ENCODE measurements at places on chromosomes 1 and 21.
A peak's percentile ranks its signal among the peaks of the same experiment; 100 is the strongest.

DNA sequence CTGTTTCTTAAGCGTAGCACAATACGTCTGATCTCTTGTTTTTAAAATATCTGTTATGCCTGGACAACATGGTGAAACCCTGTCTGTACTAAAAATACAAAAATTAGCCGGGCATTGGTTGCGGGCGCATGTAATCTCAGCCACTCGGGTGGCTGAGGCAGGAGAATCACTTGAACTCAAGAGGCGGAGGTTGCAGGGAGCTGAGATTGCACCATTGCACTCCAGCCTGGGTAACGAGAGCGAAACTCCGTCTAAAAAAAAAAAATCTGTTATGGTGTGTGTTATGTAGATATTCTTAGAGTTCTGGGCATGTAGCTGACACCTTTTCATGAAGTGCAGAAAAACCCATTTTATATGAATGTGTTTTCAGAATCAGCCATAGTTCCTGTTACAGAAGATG lies 38.2 kb downstream of the RABGAP1L start:
- DNase-seq: no peak

DNA sequence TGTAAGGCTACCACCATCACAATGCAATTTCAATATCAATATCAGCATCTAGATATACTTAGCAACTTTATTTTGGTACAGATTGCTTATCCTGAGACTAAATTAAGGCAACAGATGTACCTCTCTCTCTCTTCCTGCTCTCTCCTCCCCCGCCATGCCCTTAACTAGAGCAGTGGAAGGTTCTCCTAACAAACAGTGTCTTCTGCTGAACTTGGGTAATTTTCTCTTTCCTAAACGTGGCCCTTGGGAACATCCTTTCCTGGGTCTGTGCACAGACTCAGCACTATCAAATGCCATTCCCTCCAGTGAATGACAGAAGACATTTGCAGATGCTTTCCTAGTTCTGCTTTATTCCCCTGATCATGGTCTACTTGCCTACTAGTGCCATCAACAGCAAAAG lies 85.6 kb upstream of the TTC39A start:
- no peak for DNase-seq

- DNase-seq: no peak
Observed at GRCh38 chr1:6538956-6539355, 15.4 kb downstream of the NOL9 start.

GRCh38 chr1:186819563-186819962 lies 9.2 kb upstream of the PLA2G4A start:
- DNase-seq: no peak

GRCh38 chr1:245579881-245580280 lies 425.1 kb downstream of the KIF26B start:
- DNase-seq: no peak

DNA sequence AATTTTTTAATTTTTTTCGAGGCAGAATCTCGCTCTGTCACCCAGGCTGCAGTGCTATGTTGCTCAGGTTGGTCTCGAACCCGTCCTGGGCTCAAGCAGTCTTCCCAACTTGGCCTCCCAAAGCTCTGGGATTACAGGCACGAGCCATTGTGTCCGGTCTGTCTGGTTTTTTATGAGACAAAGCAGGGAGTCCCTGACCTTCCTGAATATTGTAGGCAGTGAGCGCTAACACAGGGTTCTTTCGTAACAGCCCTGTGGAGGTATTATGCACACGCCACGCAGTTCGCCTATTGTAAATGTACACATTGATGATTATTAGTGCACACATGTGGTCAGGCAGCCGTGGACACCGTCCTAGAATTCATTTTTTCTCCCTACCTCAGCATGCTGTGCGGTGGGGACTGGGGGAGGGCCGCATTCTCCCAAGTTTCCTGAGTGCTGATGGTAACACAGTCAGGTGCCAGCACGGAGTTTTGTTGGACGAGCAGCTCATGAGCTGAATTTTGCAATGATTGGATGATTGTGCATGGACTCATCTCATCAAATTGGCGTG lies 19.6 kb downstream of the SPSB1 start:
- DNase-seq: no peak

GRCh38 chr1:59520827-59521418 lies 224.0 kb downstream of the FGGY start:
- DNase-seq: no peak

- DNase-seq: no peak
Observed at GRCh38 chr1:118659646-118660045, 328.5 kb downstream of the TBX15 start.

DNA sequence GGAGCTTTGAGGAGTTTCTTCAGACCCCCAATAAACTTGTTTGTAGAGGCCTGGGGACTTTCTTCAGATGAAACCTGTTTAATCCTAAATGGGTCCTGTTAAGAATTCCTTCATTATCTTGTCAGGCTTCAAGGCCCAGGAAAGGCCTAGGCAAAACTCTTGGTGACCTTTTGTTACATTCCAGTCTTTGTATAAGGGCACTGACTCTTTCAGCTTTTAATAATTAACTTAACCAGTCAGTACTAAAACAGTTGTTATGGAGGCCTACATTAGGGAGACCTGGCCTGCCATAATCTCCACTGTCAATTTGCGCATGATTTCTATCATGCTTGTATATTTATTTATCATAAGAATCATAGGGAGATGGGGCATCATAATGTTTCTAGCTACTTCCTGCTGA lies 110.2 kb downstream of the FCRL5 start:
- no peak for DNase-seq

DNA sequence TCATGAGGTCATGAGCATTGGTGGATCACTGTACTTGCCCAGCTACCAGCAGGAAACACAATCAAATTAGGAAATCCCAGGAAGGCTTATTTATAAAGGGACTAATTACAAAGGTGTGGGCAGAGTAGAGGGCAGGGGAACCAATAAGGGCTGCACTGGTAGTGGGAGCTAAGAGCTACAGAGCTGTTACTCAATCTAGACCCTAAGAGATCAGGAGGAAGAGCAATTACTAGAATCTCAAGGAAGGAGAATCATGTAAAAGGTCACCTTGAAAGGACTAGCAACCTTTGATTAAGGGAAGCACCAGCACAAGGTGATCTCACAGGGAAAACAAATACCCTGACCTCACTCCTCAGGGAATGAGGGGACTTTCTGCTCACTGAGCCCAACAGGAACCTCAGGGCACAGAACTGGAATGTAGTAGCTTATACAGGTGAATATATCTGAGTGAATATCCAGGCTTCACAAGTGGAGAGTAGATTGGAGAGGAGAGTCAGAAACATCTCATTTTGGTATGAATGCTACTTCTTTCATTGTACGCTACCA lies 66.8 kb downstream of the SAMSN1 start:
- DNase-seq: no peak

GRCh38 chr1:174258148-174258550 lies 98.8 kb downstream of the RABGAP1L start:
- peak; percentile 51 for DNase-seq

DNA sequence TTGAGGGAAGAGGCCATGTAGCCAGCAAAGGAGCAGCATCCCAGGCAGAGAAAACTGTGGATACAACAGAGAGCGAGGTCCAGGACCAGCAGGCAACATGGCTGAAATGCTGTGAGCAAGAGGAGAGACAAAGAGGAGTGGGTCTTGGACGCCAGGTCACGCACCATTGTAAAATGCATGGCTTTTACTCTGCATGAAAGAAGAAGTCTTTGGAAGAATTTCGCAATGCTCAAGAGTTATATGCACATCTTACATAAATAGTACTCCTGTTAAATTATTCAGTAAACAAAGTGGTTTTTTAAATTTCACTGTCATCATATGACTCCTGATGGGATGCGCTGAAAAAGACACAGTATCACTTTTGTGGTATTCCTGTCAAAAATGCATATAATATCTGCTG lies 3.5 kb downstream of the CD244 start:
- DNase-seq: no peak

DNA sequence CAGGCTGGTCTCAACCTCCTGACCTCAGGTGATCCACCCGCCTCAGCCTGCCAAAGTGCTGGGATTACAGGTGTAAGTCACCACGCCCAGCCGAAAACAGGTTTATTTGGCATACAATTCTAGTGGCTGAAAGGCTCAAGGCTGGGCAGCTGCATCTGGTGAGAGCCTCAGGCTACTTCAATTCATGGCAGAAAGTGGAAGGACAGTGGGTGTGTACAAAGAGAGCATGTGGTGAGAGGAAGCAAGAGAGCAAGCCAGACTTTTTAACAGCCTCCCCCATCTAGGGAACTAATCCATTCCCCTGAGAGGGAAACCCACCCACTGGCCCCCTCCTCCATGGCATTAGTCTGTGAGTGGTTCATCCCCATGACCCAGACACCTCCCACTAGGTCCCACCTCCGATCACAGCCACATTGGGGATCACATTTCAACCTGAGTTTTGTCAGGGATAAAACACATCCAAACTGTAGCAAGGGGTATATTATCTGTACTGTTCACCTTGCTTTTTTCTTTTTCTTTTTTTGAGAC lies 9.5 kb downstream of the BMP8A start:
- DNase-seq: no peak

DNA sequence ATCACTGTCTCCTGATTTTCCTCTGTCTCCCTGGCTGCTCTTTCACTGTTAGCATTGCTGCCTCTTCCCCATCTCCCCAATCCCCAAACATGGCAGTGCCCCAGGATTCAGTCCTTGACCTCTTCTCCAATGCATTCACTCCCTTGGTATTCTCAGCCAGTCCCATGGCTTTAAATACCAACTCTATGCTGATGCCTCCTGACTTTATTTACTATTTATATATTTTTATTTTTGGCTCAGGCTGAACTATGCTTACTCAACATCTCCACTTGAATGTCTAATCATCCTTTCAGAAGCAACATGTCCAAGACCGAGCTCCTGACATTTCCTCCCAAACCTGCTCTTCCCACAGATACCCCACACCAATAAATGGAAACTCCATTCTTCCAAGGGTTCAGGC lies 26.3 kb downstream of the NMNAT2 start:
- DNase-seq: no peak

DNA sequence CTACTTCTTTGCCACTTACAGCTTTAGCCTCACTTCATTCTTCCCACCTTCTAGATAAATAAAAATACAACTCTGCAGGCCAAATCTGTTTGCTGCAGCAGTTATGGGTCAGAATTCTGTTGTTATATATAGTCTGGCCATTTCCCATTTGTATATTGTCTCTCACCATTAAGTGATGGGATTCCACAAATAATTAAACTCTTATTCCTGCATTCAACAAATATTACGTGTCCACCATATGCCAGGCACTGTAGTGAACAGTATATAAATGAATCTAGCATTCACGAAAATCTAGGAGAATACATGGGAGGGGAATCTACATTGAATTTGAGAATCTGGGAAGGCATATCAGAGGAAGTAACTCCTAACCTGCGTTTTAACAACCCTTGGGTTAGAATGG lies 5.7 kb upstream of the GLRX2 start:
- no peak for DNase-seq

DNA sequence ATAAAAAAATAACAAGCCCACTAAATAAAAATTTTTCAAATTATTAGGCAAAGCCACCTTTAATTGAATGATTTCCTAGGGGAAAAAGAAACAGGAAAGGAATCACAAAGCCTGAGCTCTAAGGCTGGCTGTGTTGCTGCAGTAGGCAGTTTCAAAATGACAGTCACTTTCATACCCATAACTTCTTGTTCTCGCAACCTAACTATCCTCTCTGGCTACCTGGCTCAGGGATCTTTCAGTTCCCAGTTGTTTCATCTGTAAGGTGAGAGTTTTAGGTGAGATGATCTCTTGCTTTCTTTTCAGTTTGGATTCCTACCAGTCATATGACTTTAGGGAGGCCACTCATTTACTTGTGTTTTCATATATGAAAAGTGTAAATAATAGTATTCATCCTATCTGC lies 226.1 kb downstream of the ASTN1 start:
- DNase-seq: no peak

DNA sequence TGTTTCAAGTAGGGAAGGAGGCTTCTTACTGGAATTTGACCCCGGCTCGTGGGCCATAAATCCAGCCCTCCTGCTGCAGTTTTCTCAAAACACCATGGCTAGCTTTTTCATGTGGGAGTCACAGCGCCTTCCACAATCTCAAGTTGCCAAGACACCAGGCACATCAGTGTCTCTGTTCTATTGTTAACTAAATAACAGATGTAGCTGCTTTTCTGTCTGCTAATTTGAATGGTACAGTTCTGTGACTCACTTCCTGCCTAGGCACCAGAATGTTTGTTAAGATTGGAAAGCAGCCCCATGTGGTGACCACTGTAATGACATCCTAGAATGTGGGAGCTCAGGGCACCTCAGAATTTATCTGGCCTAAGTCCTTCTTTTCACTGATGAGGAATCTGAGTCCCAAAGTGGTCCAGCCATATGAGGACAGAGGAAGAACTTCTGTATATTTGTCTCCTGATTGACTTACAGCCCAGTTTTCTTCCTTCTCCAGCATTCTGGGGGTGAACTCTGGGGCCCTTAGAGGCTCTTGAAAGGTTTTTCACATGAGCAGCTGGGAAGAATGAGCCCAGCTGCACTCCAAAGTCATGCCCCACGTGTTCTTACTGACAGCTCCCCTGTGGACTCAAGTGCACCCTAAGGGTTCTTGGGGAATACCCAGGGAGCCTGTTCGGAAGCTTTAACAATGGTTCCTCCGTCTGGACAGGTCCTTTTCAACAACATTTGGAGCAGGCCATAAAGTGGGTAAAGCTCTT lies 27.5 kb downstream of the TRIM45 start:
- peak; percentile 27 for DNase-seq

DNA sequence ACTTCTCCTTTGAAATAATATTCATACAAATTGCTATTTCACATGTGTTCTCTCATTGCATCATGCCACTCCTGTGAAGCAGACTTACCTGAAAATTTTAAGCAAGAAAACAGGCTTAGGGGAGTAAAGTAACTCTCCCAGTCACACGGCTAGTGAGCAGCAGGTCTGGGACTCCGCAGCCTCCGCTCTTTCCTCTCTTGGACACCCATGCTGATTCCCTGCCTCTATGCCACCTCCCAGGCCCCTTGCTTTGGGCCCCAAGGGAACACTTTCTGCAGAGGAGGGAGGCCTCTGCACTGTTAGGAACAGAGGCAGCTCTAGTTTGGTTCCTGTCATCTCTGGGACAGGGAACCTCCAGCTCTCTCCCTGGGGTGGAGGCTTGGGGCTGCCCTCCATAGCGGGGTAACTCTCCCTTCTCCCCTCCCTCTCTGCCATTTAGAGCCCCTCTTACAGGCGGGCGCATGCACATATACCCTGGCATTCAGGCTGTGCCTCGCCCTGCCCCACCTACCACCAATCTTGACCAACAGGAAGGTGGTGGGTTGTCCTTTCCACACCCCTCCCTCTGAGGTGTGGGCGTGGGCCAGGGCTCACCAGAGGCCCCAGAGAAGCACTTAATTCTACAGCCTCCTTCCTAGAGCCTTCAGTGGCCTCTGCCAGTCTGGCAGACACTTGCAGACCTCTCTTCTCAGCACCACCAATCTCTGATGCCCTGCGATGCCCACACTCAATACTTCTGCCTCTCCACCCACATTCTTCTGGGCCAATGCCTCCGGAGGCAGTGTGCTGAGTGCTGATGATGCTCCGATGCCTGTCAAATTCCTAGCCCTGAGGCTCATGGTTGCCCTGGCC lies at the start of gene RXFP4:
TSS of gene RXFP4 (plus strand) at position 646 of the 852 bp plus-strand sequence. CDS start at position 718, 72 bp downstream.
- DNase-seq: peak; percentile 79
